ENCODE measurements at places on chromosomes 6 and 20.

DNA sequence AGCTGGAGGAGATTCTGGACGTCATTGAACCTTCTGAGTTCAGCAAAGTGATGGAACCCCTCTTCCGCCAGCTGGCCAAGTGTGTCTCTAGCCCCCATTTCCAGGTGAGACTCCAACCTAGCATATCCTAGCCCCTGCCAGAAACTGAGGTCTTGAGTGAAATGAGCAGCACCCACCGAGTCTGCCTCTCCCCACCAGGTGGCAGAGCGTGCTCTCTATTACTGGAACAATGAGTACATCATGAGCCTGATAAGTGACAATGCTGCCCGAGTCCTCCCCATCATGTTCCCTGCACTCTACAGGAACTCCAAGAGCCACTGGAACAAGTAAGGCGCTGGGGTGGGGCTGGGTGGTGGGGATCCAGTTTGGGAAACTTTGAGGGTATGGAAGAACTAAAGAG lies 4.6 kb downstream of the MEA1 start:
- peak; percentile 35 for DNase-seq

GRCh38 chr6:132571774-132572173 lies 1.7 kb downstream of the TAAR6 start:
- no peak for DNase-seq

GRCh38 chr6:105372849-105373182 lies 30.1 kb downstream of the PREP start:
- no peak for DNase-seq

GRCh38 chr6:72495441-72495840 lies 126.4 kb upstream of the KCNQ5 start:
- DNase-seq, result no peak

- DNase-seq, result no peak
These were observed 20.8 kb upstream of the SNRPB2 start for GRCh38 chr20:16709017-16709416.

DNA sequence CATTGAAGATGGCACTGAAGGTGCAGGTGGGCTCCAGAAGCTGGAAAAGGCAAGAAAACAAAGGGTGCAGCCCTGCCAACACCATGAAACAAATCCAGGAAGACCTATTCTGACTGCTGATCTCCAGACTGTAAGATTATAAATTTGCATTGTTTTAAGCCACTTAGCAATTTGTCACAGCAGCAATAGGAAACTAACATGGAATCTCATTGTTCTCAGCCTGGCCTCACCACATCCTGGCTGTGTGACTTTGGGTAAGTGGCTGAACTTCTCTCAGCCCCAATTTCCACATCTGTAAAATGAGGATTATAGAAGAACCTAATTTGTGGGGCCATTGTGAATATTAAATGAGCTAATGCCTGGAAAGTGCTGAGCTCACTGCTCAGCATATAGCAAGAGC lies 160.4 kb upstream of the MAFB start:
- DNase-seq, result no peak

DNA sequence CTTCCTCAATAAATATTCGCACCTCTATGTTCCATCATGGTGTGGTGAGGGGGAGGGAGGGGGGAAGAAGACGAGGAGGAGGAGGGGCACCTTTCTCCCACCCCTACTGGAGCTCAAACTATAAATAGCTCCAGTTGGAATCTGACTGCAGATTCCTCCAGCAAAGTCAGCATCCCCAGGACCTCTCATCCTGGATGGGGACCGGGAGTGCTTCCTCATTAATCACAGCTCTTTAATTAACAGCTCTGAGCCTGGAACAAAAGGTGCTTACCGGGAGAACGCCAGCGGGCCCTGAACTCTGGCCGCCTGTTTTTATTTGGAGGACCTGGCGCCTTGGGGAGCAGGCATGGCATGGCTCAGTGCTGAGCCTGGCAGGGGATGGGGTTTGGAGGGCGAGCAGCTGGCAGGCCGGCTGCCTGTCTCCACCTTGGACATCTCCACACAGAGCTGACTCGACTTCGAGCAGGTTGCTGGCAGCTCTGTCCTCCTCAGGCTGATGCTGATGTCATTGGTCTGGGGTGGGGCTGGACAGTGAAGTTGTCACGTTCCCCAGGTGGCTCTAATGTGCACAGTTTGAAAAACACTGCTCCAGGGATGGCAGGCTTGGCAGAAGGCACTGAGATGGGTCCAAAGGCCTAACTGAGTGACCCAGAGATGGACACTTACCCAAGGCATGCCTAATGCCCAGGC lies 180.4 kb downstream of the DHX35 start:
- no peak for DNase-seq

DNA sequence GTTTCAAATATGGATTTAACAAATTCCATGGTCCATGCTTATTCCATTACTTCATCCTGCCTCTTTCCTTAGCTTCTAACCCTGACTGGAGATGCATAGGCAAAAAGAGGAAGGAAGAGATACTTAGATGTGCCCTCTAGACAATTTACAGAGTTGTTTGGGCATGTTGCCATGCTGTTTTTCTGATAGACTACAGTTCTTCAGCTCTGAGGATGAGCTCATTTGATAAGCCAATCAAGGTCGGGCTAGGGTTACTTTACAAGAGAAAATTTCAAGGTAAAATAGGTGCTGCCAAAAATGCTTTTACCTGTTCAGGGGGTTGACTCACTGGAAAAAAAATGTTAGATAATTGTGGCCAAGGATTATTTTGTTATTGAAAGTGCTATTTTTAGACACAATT lies 5.9 kb downstream of the HCRTR2 start:
- no peak for DNase-seq

GRCh38 chr6:33633084-33633461 lies 12.0 kb downstream of the ITPR3 start:
- no peak for DNase-seq

- DNase-seq, result no peak
These were observed 22.2 kb downstream of the EIF2S2 start for GRCh38 chr20:34089655-34090345.

GRCh38 chr6:135181333-135182070 lies 394 bp downstream of the MYB start:
- DNase-seq, result no peak

DNA sequence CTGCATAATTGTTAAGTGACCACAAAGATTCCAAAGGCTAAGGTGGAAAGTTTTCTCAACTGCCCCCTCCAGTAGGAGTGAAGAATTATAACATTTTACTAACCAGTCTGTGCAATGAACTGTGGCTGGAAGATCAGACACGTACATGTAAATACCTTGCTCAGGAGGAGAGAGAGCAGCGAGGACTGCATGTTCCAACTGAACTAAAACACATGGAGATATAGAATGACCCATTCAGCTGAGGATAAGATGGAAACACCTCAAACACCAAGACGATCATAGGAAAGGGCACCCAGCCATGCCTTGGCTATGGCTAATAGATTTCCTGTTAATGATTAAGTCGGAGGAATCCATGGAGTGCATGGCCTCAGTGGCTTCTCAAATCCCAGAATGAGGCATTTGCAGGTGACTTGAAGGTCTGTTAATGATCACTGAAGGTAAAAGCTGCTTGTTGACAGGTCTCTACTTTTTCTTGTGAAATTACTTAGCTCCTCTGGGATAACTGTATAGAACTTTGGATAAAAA lies 875.6 kb downstream of the TFAP2A start:
- no peak for DNase-seq

GRCh38 chr6:156992020-156992804 lies 215.0 kb downstream of the ARID1B start:
- DNase-seq, result peak; percentile 59

GRCh38 chr6:24274441-24275083 lies 83.3 kb downstream of the DCDC2 start:
- DNase-seq, result peak; percentile 7

GRCh38 chr6:91941838-91942237 lies 1355.0 kb upstream of the MAP3K7 start:
- no peak for DNase-seq

GRCh38 chr20:58113716-58114115 lies 114.7 kb downstream of the ANKRD60 start:
- no peak for DNase-seq

- no peak for DNase-seq
These were observed 613.8 kb downstream of the TFAP2B start for GRCh38 chr6:51432481-51432880.

DNA sequence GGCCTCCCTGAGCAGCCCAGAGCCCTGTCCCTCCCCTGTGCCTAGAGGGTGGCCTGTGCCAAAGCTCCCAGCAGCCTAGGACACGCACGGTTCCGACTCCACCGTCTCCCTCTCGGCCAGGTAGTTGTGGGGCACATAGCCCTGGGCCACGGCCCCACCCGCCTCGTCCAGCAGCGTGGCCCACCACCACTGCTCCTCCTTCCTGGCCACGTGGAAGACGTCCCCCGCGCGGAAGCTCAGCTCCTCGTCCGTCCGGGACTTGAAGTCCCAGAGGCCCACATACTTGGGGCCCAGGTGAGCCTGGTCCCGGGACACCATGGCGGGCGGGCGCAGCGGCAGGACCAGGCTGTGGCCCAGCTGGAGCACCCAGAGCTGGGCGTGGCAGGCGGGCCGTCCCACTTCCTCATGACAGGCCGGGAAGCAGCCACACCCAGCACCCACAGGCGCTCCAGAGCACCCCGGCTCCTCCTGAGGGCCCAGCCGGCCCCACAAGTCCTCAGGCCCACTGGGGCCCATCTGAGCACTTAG lies at the start of gene PTK6:
TSS of gene PTK6 (minus strand) at position 380 of the 528 bp plus-strand sequence. CDS start at position 318, 62 bp downstream.
- no peak for DNase-seq

- no peak for DNase-seq
These were observed 9.2 kb downstream of the PEDS1 start for GRCh38 chr20:50144362-50144761.

- DNase-seq, result no peak
These were observed 810 bp downstream of the LAMP5 start for GRCh38 chr20:9515214-9515585.

DNA sequence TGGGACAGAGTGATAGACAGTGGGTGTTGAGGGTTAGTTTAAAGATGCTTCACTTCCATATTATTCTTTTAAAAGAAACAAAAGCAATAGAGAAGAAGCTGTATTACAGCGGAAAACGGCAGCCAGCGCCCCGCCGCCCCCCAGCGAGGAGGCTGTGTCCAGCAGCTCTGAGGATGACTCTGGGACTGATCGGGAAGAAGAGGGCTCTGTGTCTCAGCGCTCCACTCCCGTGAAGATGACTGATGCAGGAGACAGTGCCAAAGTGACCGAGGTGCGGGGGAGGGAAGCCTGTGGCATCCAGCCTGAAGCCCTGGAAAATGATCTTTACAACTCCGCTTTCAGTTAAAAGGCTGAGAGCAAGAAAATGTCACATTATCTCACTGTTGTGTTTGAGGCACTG lies 100.2 kb downstream of the FIG4 start:
- DNase-seq, result no peak

GRCh38 chr20:44071526-44072111 lies 115.4 kb downstream of the JPH2 start:
- DNase-seq, result no peak

DNA sequence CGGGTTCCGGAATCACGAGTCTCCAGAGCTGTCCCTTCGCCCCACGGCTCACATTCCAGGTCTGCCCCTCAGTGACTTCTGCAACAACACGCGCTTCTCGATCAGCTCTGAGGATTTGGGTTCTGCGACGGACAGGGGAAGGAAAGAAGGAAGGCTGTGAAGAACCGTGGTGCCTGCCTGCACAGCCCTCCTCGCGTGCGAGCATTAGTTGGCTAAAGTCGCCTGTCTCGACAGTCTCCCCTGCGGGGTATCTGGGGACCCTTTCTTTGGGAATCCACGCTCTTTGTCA lies 23.1 kb downstream of the VPS52 start:
- DNase-seq, result no peak

GRCh38 chr20:61297986-61298385 lies 45.9 kb downstream of the CDH4 start:
- no peak for DNase-seq

GRCh38 chr6:115982453-115982852 lies 78.2 kb downstream of the FRK start:
- no peak for DNase-seq

DNA sequence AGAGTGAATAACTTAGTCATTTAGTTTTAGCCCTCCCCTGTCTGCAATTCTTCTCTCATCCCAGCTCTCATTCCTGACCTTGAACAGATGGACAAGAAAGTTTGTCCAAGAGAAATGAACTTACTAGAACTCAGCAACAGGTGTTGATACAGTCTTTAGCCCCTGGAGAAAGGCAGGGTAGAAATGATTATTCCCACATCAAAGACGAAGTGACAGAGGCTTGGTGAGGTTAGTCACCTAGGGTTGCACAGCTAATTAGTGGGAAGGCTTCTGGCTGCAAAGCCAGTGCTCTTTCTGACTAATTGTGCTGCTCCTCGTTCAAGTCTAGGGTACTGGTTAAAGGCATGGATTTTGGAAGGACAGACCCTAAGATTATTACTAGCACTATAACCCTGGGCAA lies 4.5 kb downstream of the ZDHHC14 start:
- no peak for DNase-seq

DNA sequence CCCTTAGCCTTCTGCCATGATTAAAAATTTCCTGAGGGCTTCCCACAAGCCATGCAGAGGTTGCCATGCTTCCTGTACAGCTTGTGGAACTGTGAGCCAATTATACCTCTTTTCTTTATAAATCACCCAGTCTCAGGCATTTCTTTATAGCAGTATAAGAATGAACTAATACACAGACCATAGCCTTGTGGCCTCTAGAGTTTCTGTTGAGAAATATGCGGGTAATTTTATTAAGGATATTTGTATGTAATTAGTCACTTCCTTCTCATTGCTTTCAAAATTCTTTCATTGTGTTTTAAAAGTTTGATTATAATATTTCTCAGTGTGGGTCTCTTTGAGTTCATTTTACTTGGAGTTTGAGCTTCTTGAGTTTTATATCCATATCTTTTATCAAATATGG lies 484.9 kb downstream of the COL12A1 start:
- no peak for DNase-seq

DNA sequence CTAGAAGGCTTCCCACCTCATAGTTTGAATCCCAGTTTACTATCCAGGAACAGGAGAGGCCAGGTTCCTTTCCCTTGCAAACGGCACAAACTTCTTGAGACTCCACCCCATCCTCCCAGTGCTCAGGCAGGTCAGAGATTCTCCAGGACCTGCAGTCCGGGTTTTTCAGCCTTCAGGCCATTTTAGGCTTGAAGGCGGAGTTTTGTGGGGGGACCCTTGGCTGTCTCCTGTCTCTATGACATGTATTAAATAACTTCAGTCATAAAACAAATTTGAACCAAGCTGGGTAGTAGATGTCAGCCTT lies 230.1 kb downstream of the NFATC2 start:
- DNase-seq, result peak; percentile 49

Measured in umbilical cord (tissue), 2 donors.